ENCODE measurements at places on chromosomes 1 and 21.

DNA sequence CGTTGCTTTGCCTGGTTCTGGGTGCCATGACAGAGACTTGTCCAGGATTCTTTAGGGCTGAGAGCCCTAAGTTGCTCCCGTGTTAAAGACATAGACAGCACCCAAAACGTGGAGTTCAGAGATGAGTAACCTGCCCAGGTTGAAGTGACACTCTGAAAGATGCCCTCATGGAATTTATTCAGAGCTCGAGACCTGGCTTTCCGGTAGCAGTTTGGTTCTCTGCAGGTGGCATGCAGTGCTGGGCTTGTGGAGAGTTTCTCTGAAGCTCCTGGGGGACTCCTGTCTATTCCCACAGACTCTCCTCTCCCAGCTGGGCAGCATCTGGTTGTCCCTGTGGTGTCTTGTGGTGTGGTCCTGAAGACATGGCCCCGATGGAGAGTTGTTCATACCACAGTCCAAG, 241.0 kb downstream of the RHOU start:
- no peak for DNase-seq

DNA sequence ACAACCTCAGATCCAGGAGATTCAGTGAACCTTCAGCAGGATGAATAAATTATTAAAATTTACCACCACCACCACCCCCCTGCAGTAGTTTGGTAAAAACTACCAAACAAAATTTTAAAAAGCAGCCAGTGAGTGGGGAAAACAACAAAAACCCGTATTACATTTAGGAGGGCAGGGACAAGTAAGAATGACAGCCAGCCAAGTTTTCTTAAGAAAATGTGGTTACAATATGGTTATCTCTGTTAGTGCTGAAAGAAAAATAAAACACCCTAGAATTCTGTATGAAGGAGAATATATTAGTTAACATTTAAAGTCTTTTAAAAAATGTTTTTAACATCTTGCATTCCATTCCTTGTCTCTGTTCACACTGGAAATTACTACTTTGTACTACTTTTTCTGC, 14.7 kb downstream of the CD46 start:
- no peak for DNase-seq

DNA sequence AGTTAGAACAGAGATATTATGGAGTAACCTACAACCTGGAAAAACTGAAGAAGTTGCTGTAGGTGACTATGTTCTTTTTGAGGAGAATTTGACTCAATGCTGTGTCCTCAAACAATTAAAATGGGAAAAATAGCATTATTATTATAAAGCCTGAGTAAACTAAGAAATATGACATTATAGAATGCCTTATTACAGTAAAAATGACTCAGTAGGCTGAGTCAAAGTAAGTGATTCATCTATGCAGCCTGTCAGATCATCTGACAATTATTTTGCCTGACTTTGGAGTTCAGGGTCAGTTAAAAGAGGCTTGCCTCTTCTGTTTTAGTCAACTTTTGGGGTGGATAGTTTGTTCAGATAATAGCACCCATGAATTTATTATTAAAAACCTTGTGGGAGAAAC, 150.8 kb upstream of the PTGFR start:
- no peak for DNase-seq

GRCh38 chr1:104746994-104747393, 997.3 kb downstream of the AMY1C start:
- no peak for DNase-seq

DNA sequence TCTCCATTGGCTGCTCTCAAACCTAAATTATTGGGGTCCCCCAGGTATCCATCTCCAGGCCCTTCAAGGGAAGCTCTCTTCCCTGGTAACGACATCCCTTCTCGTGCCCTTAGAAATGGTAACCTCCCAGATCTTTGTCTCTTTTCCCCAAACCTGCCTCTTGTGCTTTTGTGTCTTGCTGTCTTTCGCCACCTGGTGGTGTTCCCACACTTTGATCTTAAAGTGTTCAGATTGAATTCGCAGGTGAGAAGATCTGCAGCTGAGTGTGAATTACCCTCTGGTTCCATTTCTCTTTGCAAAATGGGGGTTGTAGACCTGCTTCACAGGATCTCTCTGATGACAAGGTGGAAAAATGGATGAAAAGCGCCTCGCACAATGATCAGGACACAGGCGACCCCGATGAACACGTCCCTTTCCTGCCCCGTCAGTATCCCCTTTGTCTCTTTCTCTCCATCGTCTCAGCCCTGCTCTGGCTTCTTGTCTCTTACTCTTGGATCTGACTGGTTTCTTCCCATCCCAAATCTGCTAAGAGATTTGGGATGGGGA, 53.1 kb downstream of the DOP1B start:
- no peak for DNase-seq

GRCh38 chr1:156625436-156626078, 6.3 kb downstream of the HAPLN2 start:
- no peak for DNase-seq

DNA sequence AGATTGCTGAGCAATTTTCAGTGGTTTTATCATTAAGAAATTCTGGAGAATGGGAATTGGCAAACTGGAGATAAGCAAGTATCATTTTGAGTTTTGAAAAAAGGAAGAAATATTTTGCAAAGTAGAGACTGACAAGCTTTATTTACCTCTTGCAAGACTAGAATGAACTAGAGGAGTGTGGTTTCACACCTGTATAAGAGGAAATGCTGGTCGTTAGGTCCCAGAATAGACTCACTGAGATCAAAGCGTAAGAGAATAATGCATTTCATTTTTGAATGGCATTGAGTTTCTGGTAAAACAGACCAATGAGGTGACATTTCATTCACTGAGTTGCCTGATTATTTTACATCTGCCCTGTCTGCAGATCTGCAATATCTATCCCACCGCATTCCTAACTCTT, 308.1 kb downstream of the ADGRL2 start:
- DNase-seq = no peak

GRCh38 chr1:194544012-194544411, 1357.6 kb upstream of the B3GALT2 start:
- DNase-seq = no peak

DNA sequence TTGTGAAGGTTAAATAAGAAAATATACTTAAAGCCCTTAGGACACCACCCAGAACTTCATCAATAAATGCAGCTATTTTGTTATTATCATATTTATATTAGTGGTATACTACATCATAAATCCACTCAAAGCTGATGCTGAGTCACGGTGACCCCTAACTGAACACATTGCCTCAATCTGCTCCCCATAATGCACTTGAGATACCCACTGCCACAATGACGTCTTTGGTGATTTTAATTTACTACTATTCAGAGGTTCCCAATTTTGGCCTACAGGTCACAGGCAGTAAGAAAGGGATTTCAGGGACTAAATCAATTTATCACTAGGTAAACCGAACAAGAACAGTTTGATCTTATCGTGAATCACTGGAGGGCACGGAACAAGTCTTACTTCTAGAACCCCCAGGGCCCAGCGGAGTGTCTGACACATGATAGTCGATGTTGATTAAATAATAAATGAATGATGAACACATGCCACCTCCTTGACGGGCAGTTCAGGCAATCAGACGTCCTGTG, 493 bp upstream of the CHD1L start:
- DNase-seq = no peak

DNA sequence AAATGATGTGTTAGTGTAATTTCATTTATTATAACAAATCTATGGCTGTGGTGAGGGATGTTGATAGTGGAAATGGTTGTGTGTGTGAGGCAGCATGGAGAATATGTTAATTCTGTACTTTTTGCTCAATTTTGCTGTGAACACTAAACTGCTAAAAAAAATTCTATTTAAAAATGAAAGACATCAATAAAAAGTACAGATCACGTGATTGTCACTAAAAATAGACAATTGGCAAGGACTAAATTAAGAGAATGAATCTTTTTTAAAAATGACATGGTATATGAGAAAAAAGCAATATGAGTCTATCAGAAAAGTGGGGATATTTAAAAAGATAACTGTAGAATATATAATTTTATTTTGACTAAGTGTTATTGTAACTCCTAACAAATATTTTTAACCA, 15.7 kb upstream of the PIGK start:
- DNase-seq = no peak

GRCh38 chr21:36608897-36609225, 90.1 kb upstream of the SIM2 start:
- no peak for DNase-seq

DNA sequence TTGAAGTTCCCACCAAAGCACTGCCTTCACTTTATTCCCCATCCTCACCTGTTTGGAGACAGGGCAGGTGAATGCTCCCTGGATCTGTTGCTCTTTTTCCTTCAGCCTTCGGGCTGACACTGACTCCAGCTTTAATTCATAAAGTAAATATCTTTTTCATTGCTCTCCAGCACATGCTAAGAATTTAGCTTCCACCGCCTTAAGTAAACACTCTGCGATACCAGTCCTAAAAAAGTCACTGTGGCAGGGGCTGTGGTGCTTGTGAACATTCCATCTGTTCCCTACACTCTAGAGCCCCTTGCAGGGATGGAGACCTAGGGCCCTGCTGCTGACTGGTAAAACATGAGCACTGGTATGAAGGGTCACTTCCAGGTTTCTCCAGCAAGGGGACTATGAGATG, 896 bp upstream of the PLA2G2A start:
- no peak for DNase-seq

DNA sequence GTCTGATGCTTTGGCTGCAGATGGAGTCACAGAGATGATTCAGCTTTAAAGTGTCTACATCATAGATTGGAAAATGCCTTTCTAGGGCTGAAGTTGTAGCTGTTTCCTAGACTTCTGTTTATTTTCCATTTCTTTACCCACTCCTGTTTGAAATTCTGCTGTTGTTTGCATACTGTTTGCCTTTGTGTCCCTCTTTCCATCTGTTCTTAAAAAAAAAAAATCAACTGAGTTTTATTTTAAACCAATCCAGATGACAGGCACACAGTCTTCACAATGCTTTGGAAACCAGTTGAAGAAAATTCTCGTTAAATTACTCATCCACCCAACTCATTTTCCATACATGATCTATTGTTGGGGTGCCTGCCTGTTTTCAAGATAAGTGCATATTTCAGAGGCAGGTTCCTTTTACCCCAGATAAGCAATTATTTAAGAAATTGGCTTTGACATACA, 245.9 kb downstream of the DISC1 start:
- no peak for DNase-seq

DNA sequence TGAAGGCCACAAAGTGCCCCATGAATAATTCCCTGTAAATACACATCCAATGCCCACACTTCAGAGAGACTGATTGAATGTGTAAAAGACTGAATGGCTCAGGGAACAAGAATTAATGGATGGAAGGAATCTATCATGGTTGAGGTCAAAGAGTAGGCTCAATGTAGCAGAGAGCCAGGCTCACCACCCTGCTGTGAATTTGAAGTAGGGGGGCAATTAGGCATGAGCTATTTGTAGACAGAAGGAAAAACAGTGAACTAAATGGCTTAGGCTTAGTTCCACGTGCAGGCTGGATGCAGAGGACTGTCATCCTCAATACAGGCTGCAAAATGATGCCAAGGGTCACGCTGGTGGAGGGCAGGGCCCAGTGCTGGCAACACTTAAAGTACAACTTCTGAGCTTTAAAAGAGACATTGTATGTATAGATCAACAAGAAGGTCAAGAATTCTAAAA, 22.9 kb upstream of the IGSF3 start:
- DNase-seq = no peak

DNA sequence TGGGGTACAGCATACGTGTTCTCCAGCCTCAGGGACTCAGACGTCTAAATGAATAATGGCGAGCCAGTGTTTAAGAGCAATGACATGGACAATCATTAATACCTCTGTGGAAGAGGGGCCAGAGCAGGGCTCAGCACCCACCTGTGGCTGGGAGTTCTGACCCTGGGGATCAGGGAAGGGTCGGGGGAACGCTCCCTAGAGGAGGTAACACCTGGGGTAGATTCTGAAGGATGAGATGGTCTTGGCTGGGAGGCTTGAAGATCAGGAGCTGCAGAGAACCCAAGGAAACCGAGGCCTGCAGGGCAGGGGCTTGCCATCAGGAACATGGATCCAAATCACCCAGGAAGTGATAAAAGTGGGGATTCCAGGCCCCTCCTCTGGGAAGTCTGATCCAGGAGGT, 138.2 kb upstream of the RUNX3 start:
- no peak for DNase-seq

DNA sequence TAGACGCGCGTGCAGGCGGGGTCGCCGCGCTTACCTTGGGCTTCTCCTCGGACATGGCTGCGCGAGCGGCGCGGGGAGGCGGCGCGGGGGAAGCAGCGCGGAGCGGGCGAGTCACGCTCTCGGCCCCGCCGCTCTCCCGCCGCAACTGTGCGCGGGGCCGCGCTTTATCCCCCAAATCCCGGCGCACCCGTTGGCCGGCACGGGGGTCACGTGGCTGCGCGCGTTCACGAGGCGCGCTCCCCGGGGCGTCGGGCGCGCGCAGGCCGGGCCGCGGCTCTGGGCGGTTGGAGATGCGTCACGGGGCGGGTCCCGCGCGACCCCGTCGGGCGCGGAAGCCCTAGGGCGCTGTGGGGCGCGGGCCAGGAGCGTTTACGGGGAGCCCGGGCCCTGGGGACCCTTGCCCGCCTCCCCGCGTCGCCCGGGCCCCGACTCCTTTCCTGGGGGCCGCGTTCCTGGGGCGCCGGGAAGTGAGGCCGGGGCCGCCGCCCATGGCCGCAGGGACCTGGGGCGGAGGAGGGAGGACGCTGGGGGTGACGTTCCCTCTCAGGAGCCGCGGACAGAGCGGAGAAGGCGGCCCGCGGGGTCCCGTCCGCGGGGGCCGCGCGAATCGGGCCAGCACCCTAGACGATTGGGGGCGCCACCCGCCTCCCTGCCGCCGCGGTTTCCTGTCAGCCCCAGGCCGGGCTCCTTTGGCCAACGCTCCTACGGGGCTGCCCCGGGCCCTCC, at the start of gene SUMO3:
Gene SUMO3, minus strand, starts transcription at position 149 of the 726 bp plus-strand sequence. Its CDS starts 94 bp downstream, at position 55.
- DNase-seq = no peak

- DNase-seq = no peak
These were observed 1.1 kb downstream of the S100A11 start for GRCh38 chr1:152035539-152036266.

- DNase-seq = no peak
These were observed 102.3 kb upstream of the WNT4 start for GRCh38 chr1:22245100-22245650.

DNA sequence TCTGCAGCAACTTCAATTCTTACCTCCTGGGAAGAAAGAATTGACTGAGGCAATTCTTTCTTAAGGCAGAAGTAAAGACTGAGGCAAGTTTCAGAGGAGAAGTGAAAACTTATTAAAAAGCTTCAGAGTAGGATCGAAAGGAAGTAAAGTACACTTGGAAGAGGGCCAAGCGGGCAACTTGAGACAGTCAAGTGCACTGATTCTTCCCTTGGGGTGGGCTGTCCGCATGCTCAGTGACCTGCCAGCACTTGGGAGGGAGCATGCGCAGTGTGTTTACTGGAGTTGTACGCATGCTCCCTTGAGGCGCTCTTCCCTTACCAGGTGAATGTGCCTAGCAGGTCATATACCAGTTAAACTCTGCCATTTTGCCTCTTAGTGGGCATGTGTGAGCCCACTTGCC, 55.3 kb upstream of the NBPF3 start:
- DNase-seq = no peak

- DNase-seq = no peak
These were observed 787 bp downstream of the JAK1 start for GRCh38 chr1:64965366-64966157.

DNA sequence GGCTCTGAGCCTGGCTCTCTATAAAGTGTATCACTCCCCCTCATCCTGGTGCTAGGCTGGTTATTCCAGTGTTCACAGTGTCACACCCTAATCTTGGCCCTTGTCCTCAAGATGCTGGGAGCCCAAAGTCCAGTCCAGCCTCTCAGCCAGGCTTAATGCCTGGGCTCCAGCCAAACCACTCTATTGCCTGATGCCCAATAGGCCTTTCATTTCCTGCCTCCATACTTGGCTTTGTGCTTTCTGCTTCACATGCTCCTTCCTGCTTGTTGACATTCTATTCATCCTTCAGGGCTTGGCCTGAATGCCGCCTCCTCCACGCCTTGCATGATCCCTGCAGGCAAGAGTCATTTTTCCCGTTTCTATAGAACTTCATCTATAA, 1.7 kb downstream of the KLHDC8A start:
- no peak for DNase-seq

All from SIG-M5 (cell line).